ENCODE measurements at places on chromosomes 4 and X.

- DNase-seq = no peak
Measured at GRCh38 chr4:125011646-125012045, 299.1 kb upstream of the ANKRD50 start.

DNA sequence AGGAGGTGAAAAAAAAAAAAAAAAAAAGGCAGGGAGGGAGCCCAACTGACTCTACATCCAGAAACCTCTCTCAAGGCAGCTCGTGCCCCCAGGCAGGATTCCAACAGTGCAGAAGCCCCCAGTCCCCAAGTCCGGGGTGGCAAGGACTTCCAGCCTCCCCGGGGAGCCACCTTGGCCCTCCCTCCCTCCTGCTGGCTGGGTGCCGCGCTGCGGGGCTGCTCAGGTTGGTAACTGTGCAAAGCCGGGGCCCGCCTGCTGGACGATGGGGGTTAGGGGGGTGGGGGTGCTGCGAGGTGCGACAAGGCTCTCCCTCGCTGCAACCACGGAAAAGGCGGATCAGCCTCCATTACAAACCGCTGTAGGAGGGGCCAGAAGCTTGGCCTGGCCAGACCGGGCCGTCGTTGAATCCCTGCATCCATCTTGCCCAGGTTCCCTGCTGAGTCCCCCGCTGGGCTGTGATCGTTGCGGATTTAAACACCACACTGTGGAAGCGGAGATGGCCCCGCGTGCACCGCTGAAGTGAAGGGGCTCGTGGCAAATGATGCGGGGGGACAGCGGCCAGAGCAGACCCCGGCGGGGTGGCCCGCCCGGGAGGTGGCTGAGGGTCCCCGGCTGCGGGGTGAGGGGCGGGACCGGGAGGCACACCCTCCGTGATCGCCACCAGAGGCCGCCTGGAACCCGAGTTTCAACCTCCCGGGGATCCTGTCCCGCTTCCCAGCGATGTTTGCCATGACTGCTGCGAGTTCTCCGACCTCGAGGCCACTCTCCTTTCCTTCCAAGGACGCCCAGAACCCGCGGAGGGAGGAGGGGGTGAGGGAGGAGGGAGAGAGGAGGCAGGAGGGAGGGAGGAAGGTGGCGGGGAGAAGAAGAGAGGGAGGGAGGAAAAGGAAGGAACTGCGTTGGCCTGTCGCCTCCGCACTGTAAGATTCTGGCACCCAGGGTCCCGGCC, 58.0 kb upstream of the DDX3X start:
- no peak for DNase-seq

DNA sequence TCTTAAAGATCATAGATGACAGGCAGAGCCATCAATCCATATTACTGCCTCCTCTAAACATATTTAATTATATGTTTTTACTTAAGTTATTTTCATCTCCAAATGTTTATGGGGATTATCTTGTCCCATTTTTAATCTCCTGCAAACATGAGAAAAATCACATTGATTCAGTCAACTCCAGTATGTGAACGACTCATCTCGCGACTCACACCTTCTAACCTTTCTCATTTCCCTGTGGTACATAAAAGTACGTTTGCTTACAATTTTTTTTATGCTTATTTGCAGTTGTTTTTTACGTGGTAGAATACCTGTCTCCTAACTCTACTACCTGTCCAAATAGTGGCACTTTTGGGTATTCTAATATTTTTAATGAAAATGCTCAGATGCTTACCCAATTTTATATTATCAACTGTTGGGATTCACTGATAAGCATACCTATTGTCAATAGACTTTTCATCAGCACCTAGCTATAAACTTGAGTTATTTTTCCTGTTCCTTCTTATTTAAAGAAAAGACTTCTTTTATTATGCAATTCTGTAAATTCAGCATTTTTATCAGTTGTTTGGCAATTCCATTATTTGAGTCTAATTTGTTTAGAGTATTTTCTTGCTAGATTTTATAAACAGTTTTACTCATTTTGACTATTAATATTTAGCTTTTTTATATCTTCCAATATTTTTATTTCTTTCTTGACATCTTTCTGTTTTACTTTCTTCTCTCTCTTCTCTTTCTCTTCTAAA, 276.6 kb downstream of the ANK2 start:
- no peak for DNase-seq

- DNase-seq = no peak
Measured at GRCh38 chrX:27903960-27904359, 77.3 kb downstream of the DCAF8L1 start.

GRCh38 chrX:11426712-11427452, 133.7 kb downstream of the AMELX start:
- no peak for DNase-seq

DNA sequence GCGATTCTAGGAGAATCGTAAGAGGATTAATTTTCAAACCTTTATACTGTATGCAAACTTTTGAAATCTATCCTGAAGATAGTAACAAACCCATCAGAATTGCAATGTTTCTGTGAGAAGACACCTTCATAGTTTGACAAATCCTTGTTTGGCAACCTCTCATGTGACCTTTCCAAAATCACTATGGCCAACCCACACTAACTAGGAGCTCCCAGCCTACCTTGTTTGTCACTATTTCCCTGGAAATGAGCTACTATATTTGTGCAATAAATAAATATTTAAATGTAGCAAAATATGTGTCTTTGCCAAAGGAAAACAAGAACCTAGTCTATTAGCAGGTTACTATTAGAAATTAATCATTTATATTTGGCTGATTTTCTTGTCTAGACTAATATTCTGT, 173.7 kb downstream of the PPP1R2C start:
- DNase-seq = no peak

- no peak for DNase-seq
Measured at GRCh38 chrX:119489212-119490074, 21.2 kb downstream of the SLC25A5 start.

DNA sequence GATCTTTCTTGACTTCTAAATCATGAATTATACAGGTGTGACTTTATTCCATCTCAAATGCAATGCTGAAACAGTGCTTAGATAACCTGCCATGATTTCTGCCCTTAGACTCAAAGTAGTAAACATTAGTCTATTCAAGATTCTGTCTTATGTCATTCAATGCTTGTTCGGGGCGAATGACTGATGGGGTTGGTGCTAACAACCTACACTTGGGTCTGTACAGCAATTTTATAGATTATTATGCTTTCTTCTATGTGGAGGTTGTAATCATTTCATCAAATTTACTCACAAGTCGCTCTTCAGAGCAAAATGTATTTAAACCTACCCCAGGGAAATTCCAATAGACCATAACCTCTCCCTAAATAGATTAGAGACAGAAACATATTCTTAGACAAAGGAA, 1021.5 kb upstream of the GRID2 start:
- DNase-seq = no peak

DNA sequence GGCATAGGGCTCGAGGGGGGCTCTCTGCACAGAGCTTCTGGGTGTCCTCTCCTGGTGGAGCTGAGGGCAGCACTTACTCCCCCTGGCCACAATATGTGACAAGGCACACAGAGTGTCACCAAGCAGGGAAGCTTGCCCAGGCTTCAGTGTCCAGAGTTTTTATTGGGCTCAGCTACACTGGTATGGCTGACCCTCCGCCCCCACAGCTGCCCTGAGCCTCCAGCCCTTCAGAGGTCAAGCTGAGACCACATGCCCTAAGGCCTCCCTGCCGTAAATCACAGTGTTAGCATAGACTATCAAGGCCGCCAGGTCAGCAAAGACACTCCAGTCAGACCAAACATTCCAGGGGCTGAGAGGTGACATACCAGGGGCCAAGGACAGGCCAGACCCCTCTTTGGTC, 59.0 kb downstream of the EVC start:
- no peak for DNase-seq

- no peak for DNase-seq
Measured at GRCh38 chrX:17443556-17443955, 68.6 kb downstream of the NHS start.

- no peak for DNase-seq
Measured at GRCh38 chr4:138236037-138236436, 6.1 kb downstream of the SLC7A11 start.

DNA sequence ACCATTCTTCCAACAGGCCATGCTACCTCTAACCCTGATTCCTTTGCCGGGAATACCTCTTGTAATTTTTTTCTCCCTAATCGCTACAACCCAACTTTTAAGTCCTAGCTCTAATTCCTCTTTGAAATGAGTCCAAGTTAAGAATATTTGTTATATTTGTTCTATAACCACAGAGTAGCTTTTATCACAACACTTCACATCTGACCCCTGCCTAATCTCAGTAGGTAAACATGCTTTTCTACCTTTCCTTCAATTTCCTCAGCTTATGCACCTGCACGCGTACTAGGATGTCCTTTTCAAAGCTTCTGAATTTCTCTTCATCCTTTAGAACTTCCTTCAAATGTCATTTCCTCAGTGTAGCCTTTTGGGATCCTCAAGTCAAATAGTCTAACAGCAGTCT, 915.5 kb upstream of the LCORL start:
- no peak for DNase-seq

DNA sequence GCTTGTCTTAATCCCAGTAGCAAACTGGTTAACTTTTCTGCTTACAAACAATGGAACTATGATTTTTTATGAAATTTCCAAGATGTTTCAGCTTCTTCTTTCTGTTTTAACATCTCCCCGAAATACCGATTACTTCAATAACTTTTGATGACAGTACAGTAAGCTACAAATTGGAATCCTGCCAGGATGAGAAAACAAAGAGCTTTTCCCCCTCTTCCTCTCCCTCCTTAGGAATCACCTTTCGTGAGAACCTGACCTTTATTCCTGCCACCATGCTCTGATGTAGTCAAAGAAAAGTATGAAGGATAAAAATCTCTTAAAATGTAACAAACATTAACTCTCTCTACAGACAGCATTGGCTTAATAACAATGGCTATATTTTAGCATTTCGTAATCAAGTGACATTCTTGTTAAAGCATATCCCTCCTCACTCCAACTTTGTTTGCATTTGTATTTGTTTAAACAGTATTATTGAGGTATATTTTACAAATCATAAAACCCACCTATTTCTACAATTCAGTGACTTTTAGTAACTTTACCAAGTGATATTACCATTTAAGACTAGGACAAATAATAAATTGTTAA, 148.7 kb upstream of the NAP1L5 start:
- no peak for DNase-seq

DNA sequence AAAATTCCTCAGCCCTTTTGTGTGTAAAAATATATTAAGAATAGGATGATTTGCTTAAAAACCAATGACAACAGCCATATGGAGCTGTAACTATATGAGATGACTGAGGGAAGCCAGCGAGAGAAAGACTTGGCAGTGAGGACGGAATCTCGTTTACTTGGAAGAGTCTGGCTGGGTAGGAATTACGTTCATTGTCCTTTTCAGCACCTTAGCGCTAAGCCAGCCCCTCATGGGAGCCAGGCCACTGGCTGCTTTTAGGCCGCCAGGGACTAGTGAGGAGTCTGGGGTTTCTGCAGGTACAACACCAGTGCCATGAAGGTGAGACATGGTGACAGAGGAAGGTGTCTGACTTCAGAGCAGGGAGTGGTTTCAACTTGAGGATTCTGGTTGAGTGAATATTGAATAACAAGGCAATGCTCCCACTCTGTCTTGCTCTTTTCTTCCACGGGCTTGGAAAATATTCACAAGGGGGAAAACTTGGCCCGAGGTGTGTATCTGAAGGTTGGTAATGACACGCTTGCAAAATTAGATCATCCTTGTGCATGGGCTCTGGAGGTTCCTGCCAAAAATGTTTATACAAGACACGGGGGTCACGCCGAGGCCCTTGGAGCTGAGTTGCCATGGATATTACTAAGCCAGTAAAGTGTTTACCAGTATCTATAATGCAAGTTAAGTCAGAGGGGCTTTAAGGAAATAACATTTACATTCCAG, 17.4 kb downstream of the KLF3 start:
- DNase-seq = no peak

DNA sequence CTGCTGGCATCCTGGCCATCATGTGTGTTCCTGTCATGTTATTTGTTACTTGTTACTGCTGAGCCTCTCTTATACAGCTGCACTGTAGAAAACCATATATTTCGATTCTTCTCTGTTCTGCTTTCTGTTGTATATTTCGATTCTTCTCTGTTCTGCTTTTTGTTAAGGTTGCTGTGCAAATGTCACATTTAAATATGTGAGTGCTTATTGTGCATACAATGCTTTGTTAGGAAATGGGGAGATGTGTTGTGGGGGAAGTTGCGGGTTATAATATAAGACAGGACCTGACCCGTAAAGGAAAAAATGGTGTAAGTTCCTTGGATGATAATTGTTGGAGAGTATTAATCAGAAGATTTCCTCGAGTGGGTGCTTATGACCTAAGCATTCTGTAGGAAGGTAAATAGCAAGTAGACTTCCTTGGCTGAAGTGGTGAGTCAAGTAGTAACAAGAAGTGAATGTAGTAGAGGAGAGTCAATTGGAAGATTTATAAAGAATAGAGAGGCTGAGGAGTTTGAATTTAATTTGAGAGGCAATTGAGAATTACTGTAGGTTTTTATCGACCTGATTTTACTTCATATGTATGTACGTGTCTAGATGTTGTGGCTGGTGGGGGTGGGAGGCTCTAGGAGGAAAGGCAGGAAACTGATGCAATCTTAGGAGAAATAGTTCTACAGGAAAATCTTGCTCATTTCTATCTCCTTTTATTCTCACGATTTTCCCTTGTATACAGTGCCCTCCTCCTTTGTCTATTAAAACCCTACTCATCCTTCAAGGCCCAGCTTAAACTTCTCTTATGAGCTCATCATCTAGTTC, 8.5 kb downstream of the OGT start:
- DNase-seq = no peak

DNA sequence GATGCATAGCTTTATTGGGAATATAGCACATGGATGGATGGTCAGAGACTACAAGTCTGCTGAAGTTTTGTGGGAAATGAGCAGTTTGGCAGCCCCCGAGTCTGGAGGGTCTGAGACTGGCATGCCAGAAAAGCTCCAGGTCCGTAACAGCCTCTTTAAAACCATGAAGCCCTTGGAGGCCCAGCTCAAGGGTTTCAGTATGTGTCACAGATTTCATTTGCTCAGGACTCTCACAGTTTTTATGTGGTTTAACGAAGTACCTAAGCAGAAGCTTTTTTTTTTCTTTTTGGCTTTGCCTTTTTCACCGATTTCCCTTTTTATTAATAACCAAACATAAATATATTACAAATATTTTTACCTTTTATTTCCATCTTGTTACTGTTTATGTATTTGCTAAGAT, 30.6 kb upstream of the TMEM184C start:
- no peak for DNase-seq
